Adipocyte (in vitro differentiated cells): ENCODE measurements at places on chromosomes 2 and 18.

- no peak for DNase-seq
Observed at GRCh38 chr18:12886498-12887126, 2.6 kb upstream of the PTPN2 start.

GRCh38 chr2:14011190-14011589 is 621.3 kb upstream of the LRATD1 start:
- no peak for DNase-seq

- no peak for DNase-seq
Observed at GRCh38 chr2:118665784-118666529, 181.5 kb downstream of the EN1 start.

DNA sequence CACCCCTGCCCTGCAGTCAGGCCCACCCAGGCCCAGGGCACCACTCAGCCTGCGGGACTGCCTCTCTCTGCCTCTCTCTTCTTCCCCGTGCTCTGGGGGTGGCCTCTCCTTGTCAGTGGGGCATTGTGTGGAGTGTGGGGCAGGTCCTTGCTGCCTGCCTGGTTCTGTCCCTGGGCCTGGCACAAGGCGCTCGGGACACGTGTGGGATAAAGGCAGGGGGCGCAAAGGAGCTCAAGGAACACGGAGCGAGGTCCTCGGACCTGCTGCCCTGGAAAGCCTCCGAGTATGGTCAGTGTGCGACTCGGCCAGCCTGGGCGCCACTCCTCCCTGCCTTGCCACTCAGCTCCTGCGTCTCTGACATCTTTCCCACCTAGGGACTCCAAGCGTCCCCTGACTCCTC is 262.2 kb downstream of the HDAC4 start:
- DNase-seq: no peak

DNA sequence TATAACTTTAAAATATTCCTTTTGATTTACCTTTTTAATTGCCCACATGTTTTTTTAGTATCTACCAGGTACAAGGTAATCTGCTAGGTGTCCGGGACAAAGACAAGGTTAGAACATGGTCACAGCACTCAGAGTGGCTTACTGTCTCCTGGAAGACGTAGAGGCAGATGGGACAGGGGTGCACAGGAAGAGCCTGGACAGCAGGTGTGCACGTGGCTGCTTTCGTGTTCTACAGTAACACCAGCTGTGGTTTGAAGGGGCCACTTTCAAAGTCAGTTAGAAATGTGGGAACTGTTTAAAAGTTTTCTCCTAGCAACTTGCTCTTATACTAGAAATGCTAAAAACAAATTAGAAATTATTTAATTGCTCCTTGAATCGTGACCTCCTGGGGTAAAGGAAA is 102.9 kb upstream of the ALPP start:
- no peak for DNase-seq

GRCh38 chr2:161324876-161325275 is 16.7 kb downstream of the PSMD14 start:
- no peak for DNase-seq

GRCh38 chr2:157470321-157470720 is 26.4 kb upstream of the CYTIP start:
- DNase-seq: no peak

DNA sequence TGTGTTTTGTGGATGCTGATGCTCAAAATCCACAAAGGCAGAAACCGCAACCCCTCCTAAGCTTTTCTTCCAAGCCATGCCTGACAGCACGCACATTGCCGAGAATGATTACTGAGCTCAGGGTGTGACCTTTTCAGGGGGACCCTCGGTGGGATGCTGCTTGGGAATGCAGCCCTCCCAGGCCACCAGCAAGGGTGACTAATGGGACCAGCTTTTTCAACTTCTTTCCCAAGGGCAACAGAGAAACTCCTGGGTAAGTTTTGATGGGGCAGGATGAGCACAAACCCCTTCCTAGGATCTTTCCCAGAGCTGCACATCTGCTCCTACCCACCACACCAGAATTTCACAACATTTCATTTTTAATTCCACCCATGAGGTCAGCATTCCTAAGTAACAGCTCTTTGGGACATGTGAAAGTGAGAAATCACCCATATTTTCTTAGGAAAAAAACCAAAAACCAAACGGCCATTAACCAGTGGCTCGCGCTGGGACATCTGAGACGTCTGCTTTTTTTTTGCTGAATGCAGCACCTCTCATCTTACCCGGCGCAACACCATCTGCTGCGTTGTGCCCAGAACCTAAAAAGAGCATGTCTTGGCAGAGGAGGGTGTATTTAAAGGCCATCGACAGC is 119.0 kb downstream of the ARL4C start:
- DNase-seq: peak; percentile 73

DNA sequence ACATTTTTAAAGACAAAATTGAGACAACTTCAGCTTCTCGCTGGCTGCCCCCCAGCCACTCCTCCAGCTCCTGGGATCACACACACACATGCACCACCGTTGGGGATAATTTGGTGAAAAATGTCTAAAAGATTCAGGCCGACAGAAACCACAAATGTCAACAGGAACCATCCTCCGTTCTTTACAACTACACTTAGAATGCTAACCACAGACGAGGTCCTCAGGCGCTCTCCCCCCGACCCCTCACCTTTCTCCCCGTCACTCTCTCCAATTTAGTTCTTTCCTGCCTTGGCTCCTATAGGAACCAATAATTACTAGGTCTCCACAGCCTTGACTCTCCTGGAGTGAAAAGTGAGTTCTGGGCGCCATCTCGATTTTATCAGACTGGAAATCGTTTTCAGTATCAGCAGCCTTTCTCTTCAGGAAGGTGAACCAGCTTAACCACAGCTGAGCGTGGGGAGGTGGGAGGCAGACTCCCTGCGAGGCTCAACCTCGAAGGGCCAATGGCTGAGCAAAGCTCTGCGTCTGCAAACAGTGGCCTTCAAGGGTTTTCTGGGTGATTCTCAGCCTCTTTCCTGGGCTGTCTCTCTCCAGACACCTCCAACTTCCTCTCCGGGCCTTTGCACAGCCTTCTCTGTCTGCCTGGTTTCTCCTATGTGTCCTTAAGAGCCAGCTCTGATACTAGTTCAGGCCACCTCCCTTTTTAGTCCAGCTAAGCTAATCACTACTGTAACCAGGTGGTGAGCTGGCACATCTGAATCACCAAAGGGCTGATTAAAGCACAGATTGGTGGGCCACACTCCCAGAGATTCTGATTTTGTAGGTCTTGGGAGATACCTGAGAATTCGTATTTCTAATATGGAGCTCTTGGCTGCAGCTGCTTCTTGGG is 115.7 kb upstream of the COPS8 start:
- no peak for DNase-seq

GRCh38 chr2:225017713-225018112 is 24.6 kb downstream of the DOCK10 start:
- no peak for DNase-seq

- no peak for DNase-seq
Observed at GRCh38 chr2:32375228-32375892, 18.5 kb downstream of the BIRC6 start.

DNA sequence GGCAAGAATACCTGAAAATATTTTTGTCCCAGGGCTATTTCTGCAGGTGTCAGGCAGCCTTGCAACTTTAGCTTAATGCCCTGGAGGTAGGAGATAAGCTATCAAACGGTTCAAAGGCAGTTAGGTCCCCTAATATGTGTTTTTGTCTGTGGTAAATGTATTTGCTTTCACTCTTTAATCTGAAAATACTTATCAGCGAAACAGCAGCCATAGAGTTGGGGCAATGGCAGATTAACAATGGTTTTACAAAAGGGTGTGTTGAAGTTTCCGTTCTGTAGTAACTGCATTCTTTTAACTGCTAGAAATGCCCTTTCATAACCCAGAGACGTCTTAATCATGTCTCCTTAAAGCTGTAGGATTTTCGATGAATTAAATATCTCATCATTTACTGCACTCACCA is 265.0 kb upstream of the TRIB2 start:
- DNase-seq: no peak

GRCh38 chr2:64859312-64860212 is 129.6 kb upstream of the SLC1A4 start:
- peak; percentile 96 for DNase-seq

GRCh38 chr2:27086724-27087593 is at the start of gene KHK:
Gene KHK (plus strand): TSS chr2:27086772. CDS start chr2:27087260, 488 bp downstream.
- no peak for DNase-seq

GRCh38 chr2:215531284-215531683 is 95.4 kb upstream of the FN1 start:
- peak; percentile 68 for DNase-seq

DNA sequence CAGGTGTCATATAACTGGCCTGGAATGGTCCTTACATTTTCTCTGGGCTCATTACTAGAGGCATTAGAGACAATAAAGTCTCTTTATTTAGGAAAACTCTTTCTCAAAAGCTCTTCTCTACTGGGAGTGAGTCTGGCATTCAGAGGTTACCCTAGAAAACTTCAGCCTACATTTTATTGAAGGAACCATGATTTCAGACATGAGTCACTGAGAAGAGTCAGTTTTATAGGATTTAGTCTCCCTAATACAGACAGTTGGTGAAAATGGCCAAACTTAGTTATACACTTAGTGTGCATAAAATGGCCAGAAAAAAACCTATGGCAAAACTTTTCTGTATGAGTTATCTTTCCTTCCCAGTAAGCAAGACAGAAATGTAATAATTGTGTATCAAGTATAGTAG is 689.4 kb downstream of the ZEB2 start:
- DNase-seq: no peak

DNA sequence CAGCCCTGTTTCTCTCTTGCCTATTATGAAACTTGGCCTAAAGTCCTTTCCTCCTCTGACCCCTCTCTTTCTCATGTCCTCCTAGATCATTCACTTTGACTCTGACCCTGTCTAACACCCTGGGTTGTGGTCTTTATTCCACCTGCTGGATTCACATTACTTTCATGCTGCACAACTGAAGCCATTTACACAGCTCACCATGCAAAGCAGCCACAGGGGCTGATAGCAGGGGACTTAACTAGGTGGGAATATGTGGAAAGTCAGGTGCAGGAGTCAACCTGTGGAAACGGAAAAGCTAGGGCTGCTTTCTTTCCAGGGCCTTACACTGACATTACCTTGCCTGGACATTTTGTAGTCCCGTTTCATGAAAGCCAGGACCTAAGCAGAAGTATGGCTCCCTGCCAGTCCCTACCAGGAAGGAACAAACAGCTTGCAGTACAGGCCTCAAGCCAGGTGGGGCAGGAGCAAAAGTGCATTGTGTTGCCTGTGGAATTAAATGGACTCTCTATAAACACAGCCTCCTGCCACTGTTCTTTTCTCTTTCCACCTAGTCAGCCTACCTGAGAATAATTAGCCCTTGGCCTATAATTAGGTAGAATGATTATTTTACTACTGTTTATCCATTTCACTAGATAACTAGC is 11.8 kb downstream of the MAPRE3 start:
- no peak for DNase-seq

DNA sequence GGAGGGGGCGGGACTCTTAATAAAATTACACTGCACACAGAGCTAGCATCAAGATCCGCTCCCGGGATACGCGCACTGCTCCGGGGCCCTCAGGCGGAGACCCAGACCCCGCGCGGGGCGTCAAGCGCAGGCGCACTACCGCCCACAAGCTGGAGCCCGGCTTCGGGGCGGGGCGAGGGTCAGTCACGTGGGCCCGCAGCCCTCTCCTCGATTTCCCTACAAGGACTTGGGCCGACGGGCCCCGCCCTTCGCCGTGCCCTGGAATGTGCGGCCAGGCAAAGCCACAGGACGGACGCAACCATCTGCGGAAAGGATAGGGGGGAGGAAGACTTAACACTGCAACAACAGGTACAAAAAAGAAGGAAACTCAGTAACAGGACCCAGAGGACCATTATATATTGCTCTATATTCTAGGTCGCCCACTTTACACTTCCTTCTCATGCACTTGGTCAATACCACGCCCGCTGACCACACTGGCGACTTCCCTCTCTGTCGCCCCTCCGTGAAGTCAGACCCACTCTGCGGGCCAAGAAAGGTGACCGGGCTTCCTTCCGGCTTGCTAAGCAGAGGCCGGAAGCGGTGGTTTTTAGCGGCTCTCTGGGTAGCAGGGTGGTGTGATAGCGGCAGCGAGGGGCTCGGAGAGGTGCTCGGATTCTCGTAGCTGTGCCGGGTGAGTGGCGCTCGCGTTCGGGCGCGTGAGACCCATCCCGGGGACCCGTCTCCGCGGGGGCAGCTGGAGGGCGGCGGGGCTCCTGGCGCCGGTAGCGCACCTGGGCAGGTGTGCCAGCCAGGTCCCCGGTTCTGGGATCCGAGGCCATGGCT is at the start of gene MYL12A:
Gene MYL12A (plus strand): TSS at position 562 of the 822 bp plus-strand sequence. CDS start 5,447 bp downstream, outside the sequence.
- DNase-seq: peak; percentile 95

DNA sequence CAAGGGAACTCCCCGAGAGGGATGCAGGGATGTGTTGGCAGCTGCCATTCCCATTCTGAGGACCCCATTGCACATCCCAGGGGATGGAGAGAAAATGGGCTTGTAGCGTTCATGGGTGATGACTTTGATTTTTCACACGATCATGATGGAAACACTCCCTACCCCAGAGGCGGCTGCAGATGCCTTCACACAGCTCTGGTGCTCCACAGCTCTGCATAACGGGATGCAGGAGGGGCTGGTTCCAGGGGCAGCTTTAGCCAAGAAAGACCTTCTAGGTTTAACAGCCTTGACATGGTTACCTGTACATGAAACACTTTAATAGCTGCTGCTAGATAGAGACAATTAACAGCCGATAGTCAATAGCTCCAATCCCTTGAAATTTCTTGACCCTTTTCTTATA is 88.7 kb downstream of the TPO start:
- DNase-seq: no peak

- DNase-seq: no peak
Observed at GRCh38 chr2:193326296-193326695, 1131.6 kb upstream of the TMEFF2 start.

- peak; percentile 33 for DNase-seq
Observed at GRCh38 chr2:84388133-84388532, 70.9 kb downstream of the SUCLG1 start.

- DNase-seq: peak; percentile 7
Observed at GRCh38 chr2:45898819-45899218, 247.3 kb downstream of the PRKCE start.

- no peak for DNase-seq
Observed at GRCh38 chr18:36461551-36461987, 164.1 kb downstream of the FHOD3 start.

- DNase-seq: no peak
Observed at GRCh38 chr2:224910574-224910925, 131.7 kb downstream of the DOCK10 start.

GRCh38 chr2:154013514-154013913 is 141.8 kb downstream of the GALNT13 start:
- no peak for DNase-seq

- DNase-seq: no peak
Observed at GRCh38 chr2:240201866-240202265, 61.4 kb upstream of the OTOS start.

DNA sequence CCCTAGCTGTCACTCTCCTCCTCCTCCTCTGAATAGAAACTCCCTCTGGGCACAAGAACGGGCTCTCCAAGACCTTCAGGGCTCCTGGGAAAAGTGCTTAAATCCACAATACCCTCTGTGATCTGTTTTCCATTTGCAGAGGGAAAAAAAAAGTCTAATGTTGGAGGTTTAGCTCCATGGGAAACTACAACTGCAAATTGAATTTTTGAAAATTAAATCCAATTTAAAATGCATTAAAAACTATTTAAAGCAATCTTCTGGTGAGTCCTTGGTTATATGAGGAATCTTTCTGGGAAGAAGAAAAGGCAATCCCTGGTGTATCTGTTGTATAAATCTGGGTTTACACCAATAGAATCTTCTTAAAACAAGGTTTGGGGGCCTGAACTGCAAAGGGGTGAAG is 64.3 kb downstream of the NCKAP5 start:
- no peak for DNase-seq

- DNase-seq: no peak
Observed at GRCh38 chr18:10685484-10685883, 159.7 kb downstream of the NAPG start.
